Common myeloid progenitor, CD34-positive (primary cell): ENCODE measurements at places on chromosomes 12 and 14.

GRCh38 chr14:70735043-70735442 lies 74.3 kb downstream of the MAP3K9 start:
- DNase-seq, result no peak

- DNase-seq, result no peak
Measured at GRCh38 chr14:100263141-100263540, 24.2 kb downstream of the YY1 start.

DNA sequence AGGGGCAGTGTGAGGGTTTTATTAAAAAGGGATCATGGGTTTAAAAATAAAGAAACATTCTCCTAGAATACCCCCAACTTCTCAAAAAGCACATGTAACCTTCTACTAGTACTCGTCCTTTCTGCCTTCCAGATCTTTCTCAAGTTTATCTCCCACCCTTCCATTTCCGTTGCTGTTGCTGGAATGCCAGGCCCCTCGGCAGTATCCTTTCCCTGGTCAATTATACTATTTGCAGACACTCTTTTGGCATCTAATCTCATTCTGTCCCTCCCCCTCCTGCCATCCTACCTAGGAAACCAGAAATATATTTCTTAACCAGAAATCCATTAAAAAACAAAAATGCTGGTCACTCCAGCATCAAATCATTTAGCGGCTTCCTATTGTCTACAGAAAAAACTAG lies 198.2 kb upstream of the ATP2B1 start:
- no peak for DNase-seq

- DNase-seq, result peak; percentile 97
Measured at GRCh38 chr12:45670346-45671065, 59.0 kb upstream of the ARID2 start.

- DNase-seq, result peak; percentile 23
Measured at GRCh38 chr14:92751819-92752218, 3.4 kb upstream of the LGMN start.
